Right renal pelvis (tissue), 4 donors: ENCODE measurements at places on chromosomes 12 and 14.

DNA sequence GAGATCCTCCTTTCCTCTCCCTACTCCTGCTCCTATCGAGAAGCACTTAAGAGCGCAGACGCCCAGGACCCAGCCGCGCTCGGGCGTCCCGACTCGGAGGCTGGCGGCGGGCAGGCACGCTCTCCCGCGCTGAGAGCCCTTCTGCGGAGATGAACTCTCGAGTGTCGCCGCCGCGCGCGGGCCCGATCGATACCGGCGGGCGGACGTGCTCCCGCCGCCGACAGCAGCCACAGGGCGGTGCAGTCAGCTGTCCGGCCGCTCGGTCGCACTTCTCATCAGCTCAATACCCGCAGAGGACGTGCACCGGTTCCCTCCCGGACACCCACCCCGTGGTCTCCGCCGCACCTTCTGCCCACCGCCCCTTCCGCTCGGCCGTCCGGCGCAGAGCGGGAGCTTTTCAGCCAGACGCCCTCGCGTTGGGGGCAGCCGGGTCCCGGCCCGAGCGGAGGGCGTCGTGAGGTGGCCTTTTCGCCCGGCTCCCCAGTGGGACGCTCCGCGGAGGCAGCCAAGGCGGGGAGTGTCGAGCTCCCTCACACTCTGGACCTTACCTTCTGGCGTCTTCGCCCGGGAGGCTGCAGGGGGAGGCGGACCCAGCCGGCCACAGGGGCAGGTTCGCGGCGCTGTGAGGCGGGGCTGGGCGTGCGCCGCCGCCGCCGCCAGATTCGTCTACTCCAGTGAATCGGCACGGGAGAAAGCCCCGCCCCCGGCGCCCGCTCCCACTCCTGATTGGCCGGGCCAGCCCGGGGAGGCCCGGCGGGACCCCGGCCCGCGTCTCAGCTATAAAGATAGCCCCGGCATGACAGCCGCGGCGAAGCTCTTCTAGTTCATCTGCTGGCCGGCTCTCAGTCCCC, at the start of gene INSM2:
Gene INSM2 (plus strand): TSS at position 808 of the 851 bp plus-strand sequence. CDS start 89 bp downstream, outside the sequence.
- DNase-seq = peak; percentile 22

GRCh38 chr12:118190266-118190665, 54.3 kb downstream of the PEBP1 start:
- no peak for DNase-seq

DNA sequence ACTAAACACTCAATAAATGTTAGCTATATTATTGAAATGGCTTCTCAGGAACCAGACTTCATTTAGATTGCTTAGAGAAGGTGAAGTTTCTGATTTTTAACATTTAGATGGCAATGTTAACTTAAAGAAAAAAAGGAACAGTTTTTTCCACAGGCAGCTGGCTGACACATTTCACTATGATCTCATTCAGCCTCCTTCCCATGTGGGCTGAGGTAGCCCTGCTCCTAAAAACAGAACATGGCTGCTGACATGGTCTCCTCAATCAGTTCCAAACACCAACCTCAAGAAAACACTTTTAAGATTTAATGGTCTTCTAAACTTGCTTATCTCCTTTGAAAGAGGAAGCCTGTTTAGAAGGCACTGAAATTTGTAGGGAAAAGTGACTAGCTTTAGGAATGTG, 23.8 kb downstream of the GNS start:
- DNase-seq = no peak

GRCh38 chr12:49223590-49224369, 34.9 kb upstream of the TUBA1A start:
- no peak for DNase-seq

DNA sequence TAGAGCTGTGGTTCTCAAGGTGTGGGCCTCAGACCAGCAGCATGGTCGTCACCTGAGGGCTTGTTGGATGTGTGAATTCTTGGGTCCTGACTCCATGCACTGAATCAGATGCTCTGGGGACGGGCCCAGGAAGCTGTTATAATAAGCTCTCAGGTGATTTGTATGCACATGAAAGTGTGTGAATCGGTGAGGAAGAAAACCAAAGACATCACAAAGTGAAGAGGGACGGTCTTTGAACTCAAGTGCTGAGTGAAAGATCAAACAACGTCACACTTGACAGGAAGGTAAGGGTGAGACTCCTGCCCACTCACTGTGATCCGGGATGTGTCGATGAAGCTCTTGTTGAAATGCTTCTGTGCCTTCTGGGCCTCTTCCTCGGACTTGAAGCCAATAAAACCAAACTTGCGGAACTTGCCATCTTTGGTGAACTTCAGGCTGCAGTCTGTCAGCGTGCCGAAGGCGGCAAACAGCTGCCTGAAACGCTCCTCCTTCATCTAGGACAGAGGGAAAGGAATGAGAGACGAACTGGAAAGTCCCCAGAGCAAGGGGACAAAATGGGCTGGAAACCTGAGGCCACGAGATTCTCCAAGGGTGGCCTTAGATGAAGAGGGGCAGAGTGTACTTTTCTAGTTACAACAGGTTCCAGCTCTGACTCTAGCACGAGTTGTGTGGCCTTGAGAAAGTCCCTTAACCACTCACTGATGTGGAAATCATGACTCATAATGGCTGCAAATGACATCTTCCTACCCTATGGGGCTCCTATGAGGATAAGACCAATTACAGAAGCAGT, 4.0 kb downstream of the RBM19 start:
- no peak for DNase-seq

DNA sequence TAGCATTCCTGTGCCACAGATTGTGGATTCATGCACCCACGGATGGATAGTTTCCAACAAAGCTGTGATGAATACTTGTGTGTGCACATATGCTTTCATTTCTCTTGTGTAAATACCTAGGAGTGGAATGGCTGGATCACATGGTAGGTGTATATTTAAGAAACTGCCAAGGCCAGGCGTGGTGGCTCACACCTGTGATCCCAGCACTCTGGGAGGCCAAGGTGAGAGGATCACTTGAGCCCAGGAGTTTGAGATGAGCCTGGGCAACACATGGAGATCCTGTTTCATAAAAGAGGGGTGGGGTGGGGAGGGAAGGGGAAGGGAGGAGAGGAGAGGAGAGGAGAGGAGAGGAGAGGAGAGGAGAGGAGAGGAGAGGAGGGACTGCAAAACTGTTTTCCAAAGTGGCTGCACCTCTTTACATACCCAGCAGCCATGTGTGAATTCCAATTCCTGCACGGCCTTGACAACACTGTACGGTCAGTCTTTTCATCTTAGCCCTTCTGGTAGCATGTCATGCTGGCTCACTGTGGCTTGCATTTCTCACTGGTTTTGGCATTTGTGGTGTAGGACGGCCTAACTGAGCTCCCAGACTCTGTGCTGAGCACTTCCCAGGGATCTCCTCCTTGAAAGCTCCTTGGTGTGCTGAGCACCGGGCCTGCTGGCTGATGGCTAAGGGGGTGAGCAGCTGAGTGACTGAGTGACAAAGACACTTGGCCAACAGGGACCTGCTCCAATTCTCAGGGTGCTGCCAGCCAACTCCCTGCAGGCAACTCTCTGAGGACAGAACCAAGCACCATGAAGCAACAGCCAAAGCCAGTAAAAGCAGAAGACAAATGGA, 27.9 kb downstream of the SYNE3 start:
- no peak for DNase-seq

GRCh38 chr14:58954901-58955861, 233.3 kb upstream of the DAAM1 start:
- no peak for DNase-seq

DNA sequence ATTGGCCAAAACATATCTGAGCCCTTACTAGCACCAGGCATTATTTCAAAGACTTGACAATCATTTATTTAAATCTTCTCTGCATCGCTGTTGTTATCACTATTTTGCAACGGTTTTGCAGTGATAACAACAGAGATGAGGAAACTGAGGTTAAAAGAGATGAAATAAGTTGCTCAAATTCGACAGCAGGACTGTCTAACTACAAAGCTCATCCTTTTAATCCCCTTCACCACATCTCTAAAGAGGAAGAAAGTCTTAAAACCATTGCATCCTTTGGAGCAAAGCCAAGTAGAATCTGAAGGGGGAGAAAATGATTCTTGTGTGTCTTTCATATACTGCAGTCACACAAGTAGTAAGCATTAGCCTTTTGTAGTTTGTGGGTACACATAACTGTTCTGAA, 14.8 kb upstream of the ETNK1 start:
- no peak for DNase-seq

- no peak for DNase-seq
These were observed 367.6 kb downstream of the SOX5 start for GRCh38 chr12:23581913-23582312.

DNA sequence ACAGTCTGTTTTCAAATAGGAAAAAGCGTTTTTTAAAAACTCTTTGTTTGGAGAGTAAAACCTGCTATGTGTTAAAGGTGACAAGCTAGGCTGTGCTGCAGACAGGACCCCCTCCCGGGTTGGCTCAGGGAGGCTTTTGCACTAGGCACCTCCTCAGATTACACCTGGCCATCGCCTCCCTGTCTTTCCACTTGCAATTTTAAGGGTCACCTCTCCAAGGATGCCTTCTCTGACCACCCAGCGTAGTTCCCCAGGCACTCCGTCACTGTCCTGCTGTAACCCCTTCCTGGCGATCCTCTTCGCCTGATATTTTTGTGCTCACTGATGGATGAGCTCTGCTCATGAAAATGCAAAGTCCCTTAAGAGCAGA, 80.7 kb downstream of the NTF3 start:
- DNase-seq = no peak

DNA sequence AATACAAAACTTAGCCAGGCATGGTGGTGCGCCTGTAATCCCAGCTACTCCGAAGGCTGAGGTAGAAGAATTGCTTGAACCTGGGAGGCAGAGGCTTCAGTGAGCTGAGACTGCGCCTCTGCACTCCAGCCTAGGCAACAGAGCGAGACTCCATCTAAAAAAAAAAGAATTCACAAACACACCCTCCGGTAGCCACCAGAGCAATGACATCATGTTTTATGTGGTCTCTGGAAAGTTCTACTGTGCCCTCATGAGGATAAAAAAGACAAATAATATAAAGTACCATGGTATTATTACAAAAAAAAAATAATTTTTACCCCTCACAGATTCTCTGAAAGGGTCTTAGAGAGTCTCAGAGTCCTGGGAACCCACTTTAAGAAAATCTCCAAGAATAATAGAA, 81.5 kb downstream of the OSBPL8 start:
- DNase-seq = no peak

GRCh38 chr14:45715946-45716345, 462.9 kb upstream of the MIS18BP1 start:
- DNase-seq = no peak

DNA sequence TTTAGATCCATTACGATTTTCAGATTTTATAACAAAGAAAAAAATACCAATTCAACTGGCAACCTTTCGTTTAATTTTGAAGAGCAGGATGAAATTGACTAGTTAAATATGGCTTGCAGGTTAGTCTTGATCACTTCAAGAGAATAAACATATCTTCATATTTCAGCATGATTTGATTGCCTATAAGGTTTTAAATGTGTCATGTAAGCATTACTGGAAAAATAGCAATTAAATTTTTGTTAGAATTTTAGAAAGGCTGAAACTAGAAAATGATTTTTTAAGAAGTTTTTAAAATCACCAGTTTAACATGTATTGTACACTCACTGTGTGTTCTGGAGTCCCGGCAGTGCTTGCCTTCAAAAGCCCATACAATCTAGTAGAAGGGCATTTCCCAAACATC, 310.2 kb upstream of the DIO2 start:
- no peak for DNase-seq

DNA sequence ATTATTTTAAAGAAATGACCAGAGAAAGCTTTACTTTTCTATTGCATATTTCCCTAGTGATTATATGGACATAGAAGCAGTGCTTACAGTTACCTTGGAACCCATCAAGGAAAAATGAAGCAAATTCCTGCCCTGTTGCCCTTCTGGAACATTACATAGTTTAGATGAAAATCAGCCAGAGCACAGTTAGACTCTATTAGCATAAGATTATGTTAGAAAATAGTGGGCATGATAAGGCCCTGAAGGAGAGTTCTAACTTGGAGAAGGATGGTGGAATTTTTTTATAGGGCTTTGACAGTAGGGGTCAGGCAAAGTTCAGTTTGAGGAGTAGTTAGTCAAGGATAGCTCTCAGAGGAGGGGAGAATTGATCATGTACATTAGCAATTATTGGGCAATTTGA, 74.3 kb downstream of the FUT8 start:
- DNase-seq = no peak

- DNase-seq = no peak
These were observed at the start of gene TM9SF1 for GRCh38 chr14:24195186-24196070. Gene TM9SF1, minus strand, starts transcription at chr14:24195441. Its CDS starts 422 bp downstream, at chr14:24195019.

GRCh38 chr12:131673888-131674257, 37.0 kb upstream of the SFSWAP start:
- DNase-seq = no peak

GRCh38 chr14:90649083-90649482, 167.1 kb downstream of the TTC7B start:
- DNase-seq = no peak

GRCh38 chr12:42757624-42758119, 168.1 kb upstream of the PRICKLE1 start:
- no peak for DNase-seq

GRCh38 chr14:78519863-78520262, 349.7 kb downstream of the NRXN3 start:
- DNase-seq = peak; percentile 13

- no peak for DNase-seq
These were observed 63.7 kb upstream of the MANSC4 start for GRCh38 chr12:27843714-27844245.

- no peak for DNase-seq
These were observed 396.5 kb downstream of the RAD51B start for GRCh38 chr14:68216079-68216478.

GRCh38 chr14:38039496-38039895, 168.2 kb upstream of the SSTR1 start:
- no peak for DNase-seq

DNA sequence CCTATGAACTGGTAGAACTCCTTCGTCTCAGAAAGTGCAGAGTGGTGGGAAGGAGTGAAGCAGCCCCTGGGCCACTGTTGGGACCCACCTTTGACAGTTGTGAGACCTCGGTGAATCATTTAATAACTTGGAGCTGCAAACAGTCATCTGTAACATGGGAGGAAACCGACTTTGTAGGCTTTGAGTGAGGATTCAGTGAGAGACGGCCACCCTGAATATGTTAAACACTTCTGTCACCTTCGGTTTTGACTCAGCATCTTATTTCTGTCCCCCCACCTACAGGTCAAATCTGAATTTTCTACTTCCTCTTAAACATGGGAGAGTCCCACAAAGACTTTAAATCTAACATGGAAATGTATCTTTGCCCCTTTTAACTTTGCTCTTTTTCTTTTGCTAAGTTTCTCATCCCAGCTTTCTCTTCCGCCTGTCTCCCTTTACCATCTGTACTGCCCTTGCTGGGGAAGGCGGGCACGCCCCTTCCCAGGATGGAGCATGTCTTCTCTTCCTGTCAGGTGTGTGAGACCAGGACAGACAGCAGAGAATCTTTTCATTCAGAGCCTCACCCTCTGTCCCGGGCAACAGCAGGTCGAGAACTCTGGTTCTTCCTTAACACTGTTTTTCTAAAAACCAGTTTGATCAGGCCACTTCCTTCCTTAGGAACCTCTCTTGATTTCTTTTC, 37.1 kb downstream of the ZC3H14 start:
- DNase-seq = no peak

GRCh38 chr12:41856228-41856627, 288.4 kb downstream of the GXYLT1 start:
- no peak for DNase-seq

GRCh38 chr14:33241331-33241730, 302.7 kb downstream of the NPAS3 start:
- no peak for DNase-seq

GRCh38 chr14:23357261-23357660, 4.6 kb upstream of the SLC22A17 start:
- DNase-seq = no peak

- DNase-seq = no peak
These were observed 4.7 kb upstream of the LPAR5 start for GRCh38 chr12:6640497-6640896.
